ENCODE measurements at places on chromosomes 7 and 10.

- no peak for DNase-seq
Measured at GRCh38 chr7:93148144-93148543, at the start of gene SAMD9L. SAMD9L (minus strand) TSS chr7:93148385; CDS start chr7:93135971, 12,414 bp downstream.

DNA sequence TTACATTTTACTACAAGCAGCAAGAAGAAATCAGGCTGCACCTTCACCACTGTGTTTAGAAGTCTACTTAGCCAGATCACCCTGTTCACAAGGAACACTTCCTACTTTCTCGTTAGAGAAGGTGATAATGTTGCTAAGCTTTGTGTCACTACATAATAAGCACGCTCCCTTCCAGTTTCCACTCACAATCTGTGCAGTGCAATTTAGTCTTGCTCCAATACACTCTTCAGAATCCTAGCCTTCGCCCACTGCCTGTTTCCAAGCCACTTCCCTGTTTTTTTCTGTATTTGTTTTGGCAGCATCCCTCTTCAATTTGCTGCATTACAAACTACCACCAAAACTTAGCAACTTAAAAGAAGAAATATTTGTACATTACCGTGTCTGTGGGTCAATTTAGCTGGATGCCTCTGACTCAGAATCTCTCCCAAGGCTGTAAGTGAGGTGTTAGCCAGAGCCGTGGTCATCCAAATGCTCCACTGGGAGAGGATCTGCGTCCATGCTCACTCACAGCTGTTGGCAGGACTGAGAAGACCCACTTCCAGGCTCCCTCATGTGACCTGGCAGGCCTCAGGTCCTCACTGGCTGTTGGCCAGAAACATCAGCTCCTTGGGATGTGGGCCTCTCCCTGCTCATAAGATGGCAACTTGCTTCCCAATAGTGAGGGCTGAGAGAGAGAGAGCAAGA is 110.4 kb downstream of the PON1 start:
- DNase-seq, result no peak

DNA sequence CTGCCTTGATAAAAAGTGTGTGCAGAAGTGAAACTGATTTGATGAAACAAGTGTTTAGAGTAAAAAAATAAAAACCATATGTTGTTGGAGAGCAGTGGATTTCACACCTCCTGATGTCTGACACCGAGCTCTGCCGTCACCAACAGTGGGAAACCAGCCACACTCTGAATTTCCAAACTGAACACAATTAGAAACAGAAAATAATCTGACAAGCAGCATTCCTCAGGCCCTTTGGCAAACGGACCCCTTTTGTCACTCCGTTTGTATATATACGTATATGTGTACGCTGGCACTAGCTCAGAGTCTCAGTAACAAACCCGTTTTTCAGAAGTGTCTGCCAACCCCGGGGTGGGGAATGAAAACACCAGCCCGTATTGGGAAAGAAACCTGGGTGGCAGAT is 32.4 kb downstream of the TACC2 start:
- no peak for DNase-seq

DNA sequence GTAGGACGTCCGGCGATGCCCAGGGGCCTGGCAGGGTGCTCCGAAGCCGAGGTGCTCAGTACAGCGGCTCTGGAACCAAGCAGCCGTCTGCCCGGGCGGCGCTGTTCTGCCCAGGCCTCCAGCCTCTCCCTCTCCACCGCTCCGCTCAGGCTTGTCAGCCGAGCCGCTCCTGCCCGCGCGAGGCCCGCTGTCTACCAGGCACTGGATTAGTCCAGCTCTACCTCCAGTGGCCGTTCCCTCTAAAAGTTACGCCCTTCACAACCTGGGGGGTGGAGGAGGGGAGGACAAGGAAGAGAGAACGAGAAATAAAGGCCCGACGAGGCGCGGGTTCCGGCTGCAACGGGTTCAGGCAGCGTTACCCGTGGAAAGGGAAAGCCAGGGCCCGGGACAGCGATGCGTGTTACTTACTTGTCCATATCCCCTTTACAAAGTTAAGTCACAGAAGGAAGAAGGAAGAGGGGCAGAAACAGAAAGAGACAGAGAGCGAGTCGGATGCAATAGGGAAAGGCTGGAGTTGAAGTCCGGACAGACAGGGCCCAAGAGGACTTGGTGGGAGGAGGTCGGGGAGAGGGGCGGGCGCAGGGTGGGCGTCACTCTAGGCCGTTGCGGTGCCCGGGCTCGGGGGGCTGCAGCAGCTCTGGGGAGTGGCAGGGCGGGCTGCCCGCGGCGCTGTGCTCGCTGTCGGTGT is 2.8 kb downstream of the SP8 start:
- no peak for DNase-seq

DNA sequence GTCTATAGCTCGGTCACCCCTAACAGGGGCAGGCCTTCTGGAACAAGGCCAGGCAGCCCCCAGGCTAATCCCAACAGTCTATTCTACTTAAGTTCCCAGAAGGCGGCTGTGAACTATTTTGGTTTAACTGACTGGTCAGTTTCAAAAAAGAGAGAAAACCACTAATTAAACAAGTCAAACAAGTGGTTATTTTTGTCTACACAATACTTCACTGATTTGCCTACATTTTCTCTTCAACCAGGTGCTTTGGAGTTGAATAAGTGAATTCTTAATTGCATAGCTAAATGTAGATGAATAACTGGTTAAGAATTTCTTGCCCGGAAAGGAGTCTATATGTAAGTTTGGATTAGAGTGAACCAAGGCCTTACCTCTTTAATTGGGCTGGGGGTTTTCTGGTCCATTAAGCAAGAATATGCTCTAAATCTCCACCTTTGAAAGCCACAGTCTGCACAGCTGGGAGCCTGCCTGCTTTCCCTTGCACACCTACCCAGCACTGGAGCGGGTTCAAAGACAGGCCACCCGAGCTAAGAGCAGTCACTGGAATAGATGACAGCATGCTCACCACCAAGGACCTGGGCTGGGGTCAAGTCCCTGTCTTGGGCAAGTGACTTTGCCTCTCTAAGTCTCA is 70.4 kb downstream of the TBXAS1 start:
- no peak for DNase-seq

DNA sequence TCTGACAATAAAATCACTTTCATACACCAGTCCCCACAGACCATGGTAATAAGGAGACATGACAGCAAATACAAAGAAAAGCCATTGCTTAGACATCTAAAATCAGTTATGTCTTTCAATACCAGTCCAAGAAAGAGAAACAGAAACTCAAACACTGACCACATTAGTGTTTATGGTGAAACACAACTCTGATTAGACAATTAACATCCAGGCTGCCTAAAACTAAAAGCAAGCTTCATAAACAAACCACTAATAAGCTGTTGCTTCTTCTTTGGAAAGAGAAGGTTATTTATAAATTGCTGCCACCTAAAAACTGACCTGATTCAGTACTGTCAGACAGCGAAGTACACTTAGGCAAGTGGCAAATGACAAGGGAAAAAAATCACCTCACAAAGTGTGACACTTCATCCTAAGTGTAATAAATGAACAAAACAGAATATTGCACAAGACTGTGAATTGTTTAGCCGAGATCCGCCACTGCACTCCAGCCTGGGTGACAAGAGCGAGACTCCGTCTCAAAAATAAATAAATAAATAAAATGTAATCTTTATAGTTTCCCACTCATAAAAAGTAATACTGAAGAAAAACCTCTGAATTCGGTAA is 277.4 kb downstream of the PARD3 start:
- no peak for DNase-seq

DNA sequence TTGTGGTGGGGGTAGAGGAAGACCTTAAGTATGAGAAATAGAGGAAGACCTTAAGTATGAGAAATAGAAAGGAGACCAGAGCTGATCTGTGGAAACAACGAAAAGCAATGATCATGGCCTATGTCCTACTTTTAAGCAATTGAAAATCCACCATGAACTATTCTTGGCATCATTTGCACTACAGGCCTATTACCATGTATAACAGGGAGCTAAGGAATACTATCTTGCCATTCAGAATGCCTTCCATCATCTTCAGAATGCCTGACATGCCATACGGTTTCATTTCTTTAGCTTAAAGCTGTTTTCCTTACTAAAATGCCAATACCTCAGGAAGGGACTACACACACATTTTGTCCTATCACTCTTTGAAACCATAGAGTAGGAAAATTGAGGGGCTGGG is 127.0 kb downstream of the CALCR start:
- DNase-seq, result no peak

DNA sequence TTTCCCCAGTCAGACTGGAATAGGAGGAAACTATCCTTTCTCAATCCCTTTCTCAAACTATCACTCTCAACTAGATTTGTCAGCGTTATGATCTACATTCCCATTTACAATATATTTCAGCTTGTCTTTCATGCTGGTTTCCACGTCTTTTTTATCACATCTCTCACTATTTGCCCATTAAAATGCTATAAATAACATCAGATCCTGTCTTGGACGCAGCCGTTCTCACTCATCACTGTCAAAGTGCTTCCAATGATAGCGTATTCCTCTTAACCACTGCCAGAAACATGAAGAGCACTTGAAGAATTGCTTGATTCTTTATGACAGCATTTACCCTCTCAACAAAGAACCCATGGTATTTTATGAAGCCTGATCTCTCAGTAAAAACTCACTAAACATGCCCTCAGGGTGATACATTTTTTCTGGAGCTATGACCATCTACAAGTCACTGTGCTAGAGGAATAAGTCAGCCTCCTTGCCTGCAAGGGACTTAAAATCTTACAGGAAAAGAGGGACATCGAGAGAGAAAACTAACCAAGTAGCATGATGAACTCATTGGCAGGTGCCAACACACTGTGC is 205.6 kb upstream of the PFKP start:
- DNase-seq, result no peak

GRCh38 chr10:15433850-15434537 is 62.9 kb upstream of the FAM171A1 start:
- no peak for DNase-seq

GRCh38 chr7:2800931-2801688 is 43.0 kb downstream of the GNA12 start:
- no peak for DNase-seq

DNA sequence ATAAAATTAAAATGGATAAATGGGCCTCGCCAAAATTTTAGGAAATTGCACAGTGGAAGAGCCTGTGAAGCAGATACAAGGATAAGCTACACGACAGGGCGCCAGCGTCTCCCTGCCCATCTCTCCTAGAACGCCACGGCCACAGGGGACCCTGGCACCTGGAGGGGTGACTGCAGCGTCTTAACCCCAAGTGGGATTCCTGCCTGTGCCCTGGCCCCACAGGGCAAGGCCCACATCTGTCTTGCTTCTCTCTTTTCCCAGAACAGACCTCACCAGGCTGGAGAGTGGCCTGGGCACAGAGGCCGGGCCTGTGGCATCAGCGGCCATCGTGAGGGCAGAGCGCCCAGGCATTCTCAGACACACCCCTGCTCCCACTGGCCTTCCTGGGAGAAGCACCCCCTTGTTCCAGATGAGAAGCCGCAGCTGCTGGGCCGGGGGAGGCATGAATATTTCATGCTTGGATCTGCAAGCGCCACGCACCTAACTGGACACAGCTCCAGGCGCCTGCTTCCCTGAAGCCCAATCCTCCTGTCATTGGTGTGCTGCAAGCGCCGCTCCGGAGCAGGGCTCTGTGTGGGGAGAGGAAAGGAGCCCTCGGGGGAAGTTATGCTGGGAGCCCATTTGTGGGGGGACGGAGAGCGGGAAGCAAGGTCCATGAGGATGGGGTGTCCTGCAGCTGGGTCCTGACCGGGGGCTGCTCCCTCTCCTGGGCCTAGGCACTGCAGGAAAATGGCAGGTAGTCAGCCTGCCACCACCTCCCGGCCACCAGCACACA is 153.5 kb downstream of the ELFN1 start:
- no peak for DNase-seq

GRCh38 chr10:91023700-91024398 is 103.0 kb upstream of the ANKRD1 start:
- DNase-seq, result no peak

GRCh38 chr7:98136423-98136822 is 29.8 kb downstream of the LMTK2 start:
- no peak for DNase-seq

- no peak for DNase-seq
Measured at GRCh38 chr7:142961973-142962926, at the start of gene KEL. KEL (minus strand) TSS chr7:142962363; CDS start chr7:142962206, 157 bp downstream.

DNA sequence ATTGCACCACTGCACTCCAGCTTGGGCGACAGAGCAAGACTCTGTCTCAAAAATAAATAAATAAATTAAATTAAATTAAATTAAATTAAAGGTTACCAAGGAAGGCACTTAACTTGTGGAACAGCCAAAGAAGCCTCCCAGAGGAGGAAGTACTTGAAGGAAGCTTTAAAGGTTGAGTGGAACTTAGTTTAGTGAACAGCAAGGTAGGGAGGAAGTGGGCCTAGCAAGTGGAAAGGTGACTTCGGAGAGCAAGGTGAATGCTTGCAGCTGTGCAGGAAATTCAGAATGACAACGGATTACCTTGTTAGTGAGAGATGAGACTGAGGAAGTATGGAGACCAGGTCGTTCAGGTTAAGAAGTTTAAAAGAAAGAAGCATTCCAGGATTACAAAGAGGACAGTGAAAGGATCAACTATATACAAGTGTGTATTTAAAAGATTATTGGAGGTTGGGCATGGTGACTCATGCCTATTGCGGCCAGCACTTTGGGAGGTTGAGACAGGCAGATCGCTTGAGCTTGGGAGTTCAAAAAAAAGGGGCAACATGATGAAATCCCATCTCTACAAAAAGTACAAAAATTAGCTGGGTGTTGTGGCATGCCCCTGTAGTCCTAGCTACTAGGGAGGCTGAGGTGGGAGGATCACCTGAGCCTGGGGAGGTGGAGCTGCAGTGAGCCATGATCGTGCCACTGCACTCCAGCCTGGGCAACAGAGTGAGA is 12.8 kb upstream of the RPEL1 start:
- DNase-seq, result no peak

DNA sequence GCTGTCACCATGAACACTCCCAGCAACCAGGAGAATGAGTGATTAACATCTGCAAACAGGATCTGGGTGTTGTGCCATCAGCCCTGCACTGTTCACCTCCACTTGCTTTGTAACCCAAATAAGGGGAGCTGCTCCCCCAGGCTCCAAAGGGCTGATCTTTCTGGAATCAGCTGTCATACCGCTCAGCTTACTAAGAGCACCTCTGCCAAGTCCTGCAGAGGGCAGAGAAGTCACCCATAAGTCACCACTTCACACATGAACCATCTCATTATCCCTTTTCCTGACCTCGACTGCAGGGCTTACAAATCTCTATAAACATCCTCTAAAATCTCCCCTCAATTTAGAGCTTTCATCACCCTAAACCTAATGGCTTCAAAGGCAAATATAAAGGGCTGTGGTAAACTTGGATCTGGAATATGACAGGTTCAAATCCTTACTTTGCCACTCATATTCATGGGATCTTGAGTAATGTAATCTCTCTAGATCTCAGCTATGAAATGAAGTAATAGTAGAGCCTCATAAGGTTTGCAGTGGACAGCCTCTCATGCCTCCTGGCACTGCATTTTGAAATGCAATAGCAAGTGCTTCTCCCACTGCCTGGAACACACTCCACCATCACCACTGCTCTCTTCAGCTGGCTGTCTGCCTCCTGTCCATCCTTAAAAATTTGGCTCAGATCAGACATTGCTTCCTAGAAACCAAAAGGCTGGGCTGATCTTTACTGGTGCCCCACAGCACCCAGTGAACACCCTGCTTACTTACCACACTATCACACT is 38.8 kb downstream of the ERLIN1 start:
- no peak for DNase-seq

All from stimulated activated CD8-positive, alpha-beta memory T cell treated with anti-CD3 and anti-CD28 coated beads, Interleukin-7, amount 100 ng/mL, for 1 hour (primary cell).